HEK293T (cell line): ENCODE measurements at places on chromosomes 6 and 20.

GRCh38 chr6:9485992-9486391 is 928.9 kb downstream of the TFAP2A start:
- DNase-seq: no peak

DNA sequence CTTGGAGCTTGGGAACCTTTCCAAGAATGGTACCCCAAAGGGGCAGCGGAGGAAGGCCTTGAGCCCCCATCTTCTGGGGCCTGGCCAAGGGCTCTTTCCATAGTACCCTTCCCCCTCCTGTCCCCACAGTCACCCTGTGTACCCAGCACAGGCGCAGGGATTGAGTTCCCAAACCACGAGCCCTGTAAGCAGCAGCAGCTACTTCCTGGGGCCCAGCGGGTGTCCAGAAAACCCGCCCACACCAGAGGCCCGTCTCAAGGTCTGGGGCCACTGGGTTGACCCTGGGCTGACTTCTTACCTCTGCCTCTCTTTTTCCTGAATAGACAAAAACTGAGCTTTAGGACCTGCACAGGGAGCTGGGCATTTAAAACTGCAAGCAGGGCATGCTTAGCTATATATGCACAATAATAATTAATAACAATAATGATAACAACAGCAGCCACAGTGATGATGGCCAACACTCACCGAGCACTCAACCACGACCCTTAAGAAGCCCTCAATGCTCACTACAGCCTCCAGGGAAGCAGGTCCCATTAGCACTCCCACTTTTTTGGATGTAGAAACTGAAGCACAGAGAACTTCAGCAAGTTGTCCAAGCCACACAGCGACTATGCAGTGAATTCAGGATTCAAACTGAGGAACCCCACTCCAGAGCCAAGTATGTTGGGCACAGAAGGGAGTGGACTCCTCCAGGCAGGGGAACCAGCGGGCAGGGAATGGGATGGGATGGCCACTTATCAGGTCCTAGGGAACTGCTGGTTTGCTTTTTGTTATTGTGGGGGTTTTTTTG is 14.5 kb downstream of the NOL4L start:
- no peak for DNase-seq

- no peak for DNase-seq
These were observed 198.2 kb downstream of the GMPR start for GRCh38 chr6:16436550-16436949.

DNA sequence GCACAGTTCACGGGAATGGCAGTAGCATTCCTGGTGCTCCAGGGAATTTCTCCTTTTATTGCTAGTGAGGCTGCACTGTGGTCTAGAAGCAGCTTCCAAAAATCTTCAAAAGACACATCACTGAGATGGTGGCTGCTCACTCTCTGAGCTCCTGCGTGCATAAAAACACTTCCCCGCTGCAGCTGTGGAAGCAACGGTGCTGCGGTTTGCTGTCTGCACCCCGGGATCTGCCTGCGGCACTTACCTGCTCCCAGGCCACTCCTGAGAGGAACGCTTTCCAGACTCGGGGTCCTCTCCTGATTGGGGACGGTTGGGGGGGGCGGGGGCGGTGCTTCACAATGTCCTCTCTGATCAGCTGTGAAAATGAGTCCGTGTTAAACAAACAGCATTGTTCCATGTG is 77.9 kb downstream of the TMEM242 start:
- DNase-seq: no peak

GRCh38 chr20:58691773-58692578 is 624 bp upstream of the NPEPL1 start:
- no peak for DNase-seq

DNA sequence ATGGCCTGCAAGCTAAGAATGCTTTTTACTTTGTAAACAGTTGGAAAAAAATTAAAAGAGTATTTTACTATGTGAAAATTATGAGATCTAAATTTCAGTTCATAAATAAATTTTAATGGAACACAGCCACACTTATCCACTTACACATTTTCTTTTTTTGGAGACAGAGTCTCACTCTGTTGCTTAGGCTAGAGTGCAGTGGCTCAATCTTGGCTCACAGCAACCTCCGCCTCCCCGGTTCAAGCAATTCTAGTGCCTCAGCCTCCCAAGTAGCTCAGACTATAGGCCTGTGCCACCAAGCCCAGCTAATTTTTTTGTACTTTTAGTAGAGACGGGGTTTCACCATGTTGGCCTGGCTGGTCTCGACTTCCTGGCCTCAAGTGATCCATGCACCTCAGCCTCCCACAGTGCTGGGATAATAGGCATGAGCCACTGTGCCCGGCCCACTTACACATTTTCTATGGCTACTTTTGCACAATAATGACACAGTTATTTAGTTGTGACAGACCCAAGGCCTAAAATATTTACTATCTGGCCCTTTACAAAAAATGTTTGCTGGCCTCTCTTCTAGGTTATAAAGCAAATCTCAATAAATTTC is 109.6 kb downstream of the INSM1 start:
- DNase-seq: no peak

GRCh38 chr6:12051861-12052368 is 39.8 kb downstream of the HIVEP1 start:
- DNase-seq: no peak

DNA sequence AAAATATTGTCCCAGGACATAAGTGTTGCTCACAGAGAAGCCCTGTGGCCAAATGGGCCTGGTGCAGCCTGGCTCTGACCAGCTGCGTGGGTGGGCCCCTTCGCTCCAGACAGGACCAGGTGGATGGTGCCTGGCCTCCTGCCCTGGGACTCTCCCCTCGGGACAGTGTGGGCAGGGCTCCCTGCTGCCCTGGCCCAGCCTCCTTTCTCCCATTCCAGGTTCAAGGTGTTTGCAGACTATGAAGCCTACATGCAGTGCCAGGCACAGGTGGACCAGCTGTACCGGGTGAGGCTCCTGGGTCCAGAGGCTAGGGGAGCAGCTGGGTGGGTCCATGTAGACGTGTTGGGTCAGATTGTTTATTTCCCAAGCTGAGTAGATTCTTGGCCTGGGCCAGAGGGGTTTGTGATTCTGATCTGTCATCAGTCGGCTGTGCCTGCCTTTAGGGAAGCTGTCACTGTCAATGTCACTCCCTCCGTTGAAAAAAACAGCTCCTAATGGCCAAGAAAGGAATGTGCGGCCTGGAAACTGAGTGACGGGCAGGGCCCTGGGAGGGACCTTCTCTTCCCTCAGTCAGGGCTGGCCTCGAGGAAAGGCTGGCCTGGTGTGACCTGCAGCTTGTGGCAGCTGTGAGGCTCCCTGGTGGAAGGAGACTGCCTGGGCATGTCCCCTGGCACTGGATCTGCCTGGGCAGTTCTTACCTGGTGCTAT is 47.7 kb downstream of the PYGB start:
- no peak for DNase-seq
